CD4-positive, alpha-beta T cell treated with Interleukin-10 for 1 hour (primary cell): ENCODE measurements at places on chromosomes 3 and 15.

- no peak for DNase-seq
Measured at GRCh38 chr3:164190566-164190965, 887.7 kb downstream of the SI start.

GRCh38 chr3:158925021-158925420, 123.2 kb downstream of the MFSD1 start:
- DNase-seq = no peak

- DNase-seq = no peak
Measured at GRCh38 chr3:58749948-58750347, 83.4 kb upstream of the FAM3D start.

GRCh38 chr3:156803952-156804741, 22.0 kb upstream of the LEKR1 start:
- DNase-seq = no peak

- DNase-seq = no peak
Measured at GRCh38 chr15:70358011-70358819, 260.5 kb upstream of the TLE3 start.
